Neuronal stem cell (in vitro differentiated cells): ENCODE measurements at places on chromosomes 11 and 22.

DNA sequence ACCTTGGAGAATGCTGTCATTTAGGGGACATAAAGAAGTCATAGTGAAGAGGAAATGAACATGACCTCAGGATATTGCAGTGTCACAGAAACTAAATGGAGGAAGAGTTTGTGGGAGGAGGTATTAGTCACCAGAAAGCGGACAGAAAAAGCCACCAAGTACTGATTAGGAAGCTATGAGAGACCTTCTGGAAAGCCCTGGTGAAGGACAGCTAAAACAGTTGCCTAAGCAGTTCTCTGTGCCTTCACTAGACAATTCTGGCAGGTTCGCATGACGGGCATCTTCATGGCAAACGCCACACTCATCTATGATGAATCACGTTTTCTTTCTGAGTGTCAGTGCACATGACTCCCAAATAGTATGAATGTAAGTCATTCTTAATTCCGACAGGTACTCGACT is 325.8 kb downstream of the C11orf87 start:
- DNase-seq = no peak

DNA sequence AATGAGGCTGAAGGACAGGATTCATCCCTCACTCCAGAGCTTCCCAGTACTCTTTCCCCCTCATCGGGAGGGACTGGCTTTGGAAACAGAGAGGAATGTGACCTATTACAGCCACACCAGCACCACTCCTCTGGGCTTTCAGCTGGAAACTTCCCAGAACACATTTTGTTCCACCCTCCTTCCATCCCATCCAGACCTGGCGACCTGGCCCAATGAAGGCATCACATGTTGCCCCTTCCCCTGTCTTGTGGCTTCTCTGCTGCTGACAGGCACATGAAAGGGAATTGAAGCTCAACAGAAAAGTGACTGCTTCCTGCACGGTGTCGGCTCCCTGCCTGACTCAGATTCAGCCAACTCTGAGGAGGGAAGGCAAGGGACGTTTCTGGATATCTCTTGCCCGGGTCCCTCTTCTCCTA is 19.1 kb downstream of the IRAG1 start:
- no peak for DNase-seq

DNA sequence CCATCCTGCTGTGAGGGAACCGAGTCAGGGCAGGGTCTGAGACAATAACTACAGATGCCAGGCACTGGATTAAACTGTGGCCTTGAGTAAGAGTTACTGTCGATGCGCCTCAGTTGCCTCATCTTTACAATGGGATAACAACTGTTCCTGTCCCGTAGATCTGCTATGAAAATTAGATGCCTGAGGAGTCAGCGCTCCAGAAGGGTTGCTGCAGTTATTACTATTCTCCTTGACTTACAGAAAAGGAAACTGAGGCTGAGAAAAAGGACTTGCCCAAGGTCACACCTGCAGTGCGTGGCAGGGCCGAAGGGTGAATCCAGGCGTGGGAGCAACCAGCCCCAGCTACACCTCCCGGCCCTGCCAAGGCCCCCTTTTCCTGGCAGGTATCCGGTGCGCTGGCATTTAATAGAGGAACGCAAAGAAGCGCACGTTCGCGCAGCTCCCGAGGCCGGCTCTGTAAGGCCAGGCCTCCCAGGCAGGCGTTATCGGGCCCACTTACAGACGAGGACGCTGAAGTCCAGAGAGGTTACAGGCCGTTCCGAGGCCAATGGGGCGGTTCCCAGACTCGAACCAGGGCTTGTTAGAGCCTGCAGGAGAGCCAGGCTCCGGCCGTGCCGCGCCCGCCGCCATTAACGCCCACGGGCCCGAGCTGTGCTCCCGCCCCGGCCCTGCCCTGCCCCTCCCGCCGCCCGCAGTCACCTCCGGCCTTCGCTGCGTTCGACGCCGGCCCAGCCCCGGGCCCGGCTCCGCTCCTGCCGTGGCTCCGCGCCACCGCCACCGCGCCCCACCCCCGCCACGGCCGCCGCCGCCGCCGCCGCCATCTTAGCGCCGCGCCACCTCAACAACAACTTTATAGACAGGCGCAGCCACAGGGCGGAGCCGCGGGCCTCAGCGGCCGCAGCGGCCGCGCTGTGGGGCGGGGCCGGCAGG is at the start of gene C11orf68:
TSS of gene C11orf68 (minus strand) at position 852 of the 930 bp plus-strand sequence. CDS start at position 821, 31 bp downstream.
- no peak for DNase-seq

- peak; percentile 56 for DNase-seq
These were observed 317.8 kb downstream of the NTM start for GRCh38 chr11:131688048-131688693.

- no peak for DNase-seq
These were observed 342.7 kb downstream of the AASDHPPT start for GRCh38 chr11:106420048-106420665.

GRCh38 chr22:42283278-42284201 is 13.1 kb upstream of the TCF20 start:
- peak; percentile 71 for DNase-seq

GRCh38 chr22:39728236-39728860 is 157.8 kb downstream of the CACNA1I start:
- DNase-seq = no peak

DNA sequence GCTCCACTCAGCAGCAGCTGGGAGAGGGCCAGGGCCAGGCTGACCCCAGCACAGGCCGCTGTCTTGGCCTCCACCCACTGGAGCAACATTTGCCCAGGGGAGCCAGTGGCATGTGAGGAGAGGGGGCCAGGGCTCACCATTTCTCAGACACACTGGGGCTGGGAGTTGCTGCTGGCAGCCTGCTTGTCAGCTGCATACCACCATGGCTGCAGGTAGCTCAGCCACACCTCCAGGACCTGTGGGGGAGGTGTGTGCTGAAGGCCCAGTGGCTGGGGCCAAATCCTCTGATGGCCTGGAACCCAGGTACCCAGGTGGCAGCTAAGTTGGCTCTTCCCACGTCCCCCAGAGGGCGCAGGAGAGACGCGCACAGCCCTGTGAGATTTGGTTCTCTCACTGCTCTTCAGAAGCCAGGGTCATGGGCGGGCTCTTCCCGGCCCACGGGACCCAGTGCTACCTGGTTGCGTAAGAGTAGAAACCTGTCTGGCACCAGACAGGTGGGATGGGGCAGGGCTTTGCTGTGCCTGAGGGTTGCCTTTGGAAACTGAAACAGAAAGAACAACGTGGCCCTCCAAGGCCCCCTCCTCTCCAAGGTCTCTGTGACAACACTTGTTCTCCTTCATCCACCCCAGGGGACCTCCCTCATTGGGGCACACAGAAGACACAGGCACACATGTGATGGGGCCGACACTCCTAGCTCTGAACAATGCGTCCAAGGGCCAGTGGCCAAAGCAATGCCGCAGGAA is 98.8 kb downstream of the MED15 start:
- peak; percentile 48 for DNase-seq

GRCh38 chr11:9073466-9074225 is 17.8 kb downstream of the SCUBE2 start:
- DNase-seq = no peak

GRCh38 chr11:36454941-36455631 is 55.0 kb downstream of the TRAF6 start:
- peak; percentile 89 for DNase-seq

GRCh38 chr11:35324183-35324886 is 95.0 kb downstream of the SLC1A2 start:
- no peak for DNase-seq

- no peak for DNase-seq
These were observed 8.4 kb upstream of the CD248 start for GRCh38 chr11:66325263-66325671.

DNA sequence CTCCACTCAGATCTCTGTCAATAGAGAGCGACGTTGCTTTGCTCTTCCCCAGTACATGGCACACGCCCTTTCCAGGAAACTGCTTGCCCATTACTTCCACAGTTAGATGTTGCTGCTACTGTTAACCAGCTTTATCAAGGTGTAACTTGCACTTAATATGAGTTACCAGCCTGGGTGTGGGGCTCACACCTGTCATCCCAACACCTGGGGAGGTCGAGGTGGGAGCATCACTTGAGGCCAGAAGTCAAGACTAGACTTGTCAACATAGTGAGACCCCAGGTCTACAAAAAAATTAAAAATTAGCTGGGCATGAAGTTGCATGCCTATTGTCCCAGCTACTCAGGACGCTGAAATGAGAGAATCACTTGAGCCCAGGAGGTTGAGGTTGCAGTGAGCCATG is 177.1 kb upstream of the B3GAT1 start:
- no peak for DNase-seq

- DNase-seq = no peak
These were observed 398 bp upstream of the FAM89B start for GRCh38 chr11:65571940-65572339.

- DNase-seq = peak; percentile 21
These were observed 99.5 kb downstream of the ZNF280B start for GRCh38 chr22:22408731-22409696.

GRCh38 chr22:49402169-49402568 is 425.5 kb downstream of the BRD1 start:
- no peak for DNase-seq

DNA sequence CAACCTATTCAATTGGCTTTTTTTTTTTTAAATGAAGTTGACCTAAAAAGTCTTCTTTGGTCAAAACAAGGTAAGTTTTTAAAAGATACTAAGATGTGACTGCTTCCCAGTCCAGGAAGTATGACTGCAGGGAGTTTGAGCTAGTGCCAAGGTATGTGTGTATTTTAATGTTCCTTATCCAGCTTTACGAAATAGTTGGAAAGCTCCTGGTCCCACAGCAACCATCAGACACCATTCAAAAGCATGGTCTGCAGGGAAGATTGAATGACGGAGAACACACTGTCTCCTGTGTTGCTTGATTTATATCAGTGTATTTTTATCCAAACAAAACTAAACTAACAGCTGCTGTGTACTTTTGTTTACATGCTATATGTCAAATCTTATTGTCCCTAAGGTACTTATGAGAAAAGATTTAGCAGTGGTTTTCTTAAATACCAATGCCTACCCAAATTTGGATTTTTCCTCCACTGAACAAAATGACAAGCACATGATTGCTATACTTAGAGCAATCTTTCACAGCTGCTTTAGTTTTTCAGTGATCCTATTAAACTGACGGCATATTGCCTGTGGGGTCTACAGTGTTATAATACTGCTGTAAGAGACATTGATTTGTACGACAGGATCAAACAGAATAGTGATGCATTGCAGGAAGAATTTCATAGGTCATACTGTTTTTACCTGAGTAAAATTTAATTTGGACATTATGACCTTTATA is 122.9 kb downstream of the DCDC1 start:
- DNase-seq = no peak

GRCh38 chr11:1391165-1392075 is 1.7 kb downstream of the BRSK2 start:
- DNase-seq = no peak

GRCh38 chr11:71489311-71490043 is 36.5 kb downstream of the NADSYN1 start:
- no peak for DNase-seq

GRCh38 chr11:84518631-84519183 is 1108.4 kb downstream of the DLG2 start:
- DNase-seq = no peak

DNA sequence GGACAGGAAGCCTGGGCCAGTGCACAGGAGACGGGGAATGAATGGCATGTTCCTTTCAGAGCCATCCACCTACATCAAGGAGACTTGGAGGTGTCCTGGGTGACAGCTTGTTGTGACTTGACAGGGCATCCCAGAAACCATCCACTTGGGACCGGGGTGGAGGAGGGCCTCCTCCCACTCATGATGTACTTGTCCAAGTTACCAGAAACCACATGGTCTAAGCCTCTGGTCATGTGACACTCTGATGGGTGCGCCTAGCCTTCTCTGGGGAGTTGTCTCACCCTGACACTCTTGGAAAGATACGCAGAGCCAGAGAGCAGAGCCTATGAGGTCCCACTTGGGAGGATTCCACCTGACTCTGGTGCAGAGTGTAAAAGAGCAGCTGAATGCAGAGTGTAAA is 21.6 kb upstream of the FXYD6 start:
- DNase-seq = no peak

DNA sequence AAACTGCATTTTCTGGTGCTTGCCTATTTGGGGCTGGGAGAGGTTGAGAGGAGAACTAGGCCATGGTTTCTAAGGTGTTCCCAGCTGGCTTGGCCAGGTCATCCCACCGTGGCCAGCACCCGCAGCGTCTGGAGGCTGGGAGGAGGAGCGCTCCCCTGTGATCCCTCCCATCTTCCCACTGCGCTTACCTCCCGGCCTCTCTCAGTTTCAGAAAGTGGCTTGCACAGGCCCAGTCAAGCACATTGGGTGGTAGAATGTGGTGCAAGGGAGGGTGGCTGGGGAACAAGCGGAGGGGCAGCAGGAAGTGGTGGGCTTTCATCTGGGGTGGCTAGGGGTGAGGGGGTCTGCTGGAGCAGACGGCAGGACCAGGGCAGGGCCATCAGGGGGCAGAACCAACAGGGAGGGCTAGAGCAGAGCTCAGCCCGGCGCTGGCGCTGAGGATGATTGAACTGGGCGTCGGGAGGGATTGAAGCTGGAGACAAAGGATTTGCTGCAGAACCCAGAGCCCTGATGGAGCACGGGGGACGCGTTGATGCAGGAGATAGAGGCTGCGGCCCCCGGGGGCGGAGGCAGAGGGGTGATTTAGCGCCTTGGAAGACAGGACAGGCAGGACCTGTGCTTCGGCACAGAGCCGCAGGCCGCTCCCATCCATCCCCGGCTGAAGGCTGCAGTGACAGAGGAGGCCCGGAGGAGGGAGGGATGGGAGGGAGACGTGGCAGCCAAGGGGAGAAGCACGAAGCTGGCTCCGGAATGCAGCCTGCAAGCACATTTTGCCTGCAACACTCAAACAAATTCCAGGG is 76.0 kb downstream of the TRIM29 start:
- DNase-seq = peak; percentile 78

GRCh38 chr11:65928667-65929066 is 9.4 kb downstream of the DRAP1 start:
- no peak for DNase-seq

DNA sequence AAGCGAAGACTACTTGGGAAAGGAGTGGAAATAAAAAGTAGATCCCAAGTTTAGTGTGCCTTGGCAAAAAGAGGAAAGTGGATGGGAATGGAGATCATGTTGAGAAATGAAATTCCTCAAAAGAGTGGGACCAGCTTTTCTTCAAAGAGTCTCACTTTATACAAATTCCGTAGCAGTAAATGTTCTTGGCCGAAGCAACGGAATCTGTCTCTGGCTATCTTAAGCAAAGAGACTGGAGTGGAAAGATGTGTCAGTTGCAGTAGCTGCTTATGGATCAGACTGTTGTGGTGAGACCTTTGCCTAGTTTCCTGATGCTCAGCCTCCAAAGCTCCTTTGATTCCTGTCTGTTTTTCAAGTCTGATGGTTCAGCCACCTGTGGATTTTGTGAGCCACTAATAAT is 73.6 kb downstream of the CSTPP1 start:
- DNase-seq = no peak

- no peak for DNase-seq
These were observed 2.1 kb downstream of the TMPRSS4 start for GRCh38 chr11:118078911-118079411.

DNA sequence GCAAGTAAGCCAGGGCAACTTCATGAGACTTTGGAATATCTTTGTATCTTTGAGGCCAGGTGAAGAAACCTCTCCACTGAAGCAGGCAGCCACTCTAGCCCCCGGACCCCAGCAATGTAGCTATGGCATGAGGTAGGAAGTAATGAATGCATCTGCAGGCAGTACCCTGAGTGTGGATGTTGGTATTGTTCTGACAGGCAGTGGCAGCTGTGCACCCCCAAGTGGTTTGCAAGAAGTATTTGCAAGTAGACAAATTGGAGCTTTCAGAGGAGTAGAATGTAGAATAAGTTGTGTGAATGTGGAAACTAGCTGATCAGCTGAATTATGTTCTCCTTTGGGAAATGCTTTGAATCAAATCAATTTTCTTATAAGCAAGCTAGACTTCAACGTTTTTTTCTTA is 194.4 kb upstream of the PGR start:
- peak; percentile 8 for DNase-seq
